ENCODE measurements at places on chromosomes 12 and 14. TPM values are rescaled to one million over a fixed set of nuclear protein-coding genes. Genes with fewer than 3 reads are reported as not detected.

DNA sequence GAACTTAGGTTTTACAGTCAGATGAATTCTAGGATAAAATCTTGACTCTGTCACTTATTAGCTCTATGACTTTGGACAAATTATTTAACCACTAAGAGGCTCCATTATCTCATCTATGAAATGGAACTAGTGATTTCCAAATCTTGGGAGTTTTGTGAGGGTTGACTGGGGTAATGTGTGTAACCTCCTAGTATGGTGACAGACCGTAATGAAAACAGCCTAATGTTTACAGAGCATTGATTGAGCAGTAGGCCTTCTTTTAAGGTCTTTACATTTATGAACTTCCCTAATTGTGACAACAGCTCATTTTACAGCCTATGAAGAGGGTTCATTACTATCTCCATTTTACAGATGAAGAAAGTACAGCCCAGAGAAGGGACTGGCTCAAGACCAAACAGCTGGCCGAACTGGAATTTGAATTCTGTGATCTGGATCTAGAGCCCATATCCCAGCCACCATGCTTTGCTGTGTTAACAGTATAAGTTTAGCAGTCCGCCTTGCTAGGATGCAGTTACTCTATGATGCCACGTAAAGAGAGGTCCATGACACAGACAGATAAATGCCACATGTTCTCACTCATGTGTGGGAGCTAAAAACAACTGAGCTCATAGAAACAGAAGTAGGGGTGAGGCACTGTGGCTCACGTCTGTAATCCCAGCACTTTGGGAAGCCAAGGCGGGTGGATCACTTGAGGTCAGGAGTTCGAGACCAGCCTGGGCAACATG, 9.1 kb upstream of the FBXL14 start:
- peaks cover 13% of the 10 kb centered on the region for H3K4me1 ChIP-seq
- no peak overlapping the region for H3K27ac ChIP-seq
- no peak overlapping the region for H3K4me3 ChIP-seq
- no peaks in the 10 kb centered on the region for H3K36me3 ChIP-seq
- no peaks in the 10 kb centered on the region for H3K27me3 ChIP-seq

DNA sequence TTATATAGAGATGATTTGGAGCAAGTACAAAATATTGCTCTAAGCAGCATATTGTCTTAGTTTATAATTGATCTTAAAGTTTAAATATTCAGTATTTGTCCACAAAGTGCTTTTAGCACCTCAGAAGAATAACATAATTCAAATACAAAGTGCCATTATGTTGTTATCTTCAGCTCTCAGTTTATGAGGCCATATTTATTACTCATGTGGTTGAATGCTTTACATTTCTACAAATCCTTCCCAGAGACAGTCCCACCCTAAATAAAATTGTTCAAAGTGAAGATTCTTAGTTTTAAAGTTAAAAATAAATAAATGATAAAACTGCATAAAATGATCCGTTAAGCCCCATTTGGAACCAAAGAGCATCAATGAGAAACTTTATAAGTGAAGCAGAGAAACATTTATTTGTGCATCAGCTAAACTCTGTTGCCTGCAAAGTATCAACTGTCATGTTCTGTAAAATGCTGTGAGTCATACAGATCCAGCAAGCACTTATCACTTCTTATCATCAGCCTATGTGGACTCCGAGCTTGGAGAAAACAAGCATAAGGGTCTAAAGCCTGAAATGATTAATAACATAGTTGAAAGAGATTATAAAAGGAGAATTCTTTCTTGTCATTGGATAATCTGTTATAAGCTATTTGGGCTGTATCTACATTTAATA, 218.9 kb downstream of the ADAMTS20 start:
- no peaks in the 10 kb centered on the region for H3K27me3 ChIP-seq
- DNase-seq = no peak
- no peak overlapping the region for H3K4me3 ChIP-seq
- no peaks in the 10 kb centered on the region for H3K4me1 ChIP-seq
- H3K27ac ChIP-seq = no peak overlapping the region

- no peak overlapping the region for H3K27ac ChIP-seq
- H3K4me1 ChIP-seq = no peaks in the 10 kb centered on the region
- DNase-seq = no peak
These were observed 45.5 kb downstream of the PRIMA1 start for GRCh38 chr14:93742761-93743160.

GRCh38 chr14:94717808-94718207, 52.1 kb downstream of the GSC start:
- DNase-seq = no peak
- no peaks in the 10 kb centered on the region for H3K27me3 ChIP-seq
- H3K4me1 ChIP-seq = no peaks in the 10 kb centered on the region
- H3K4me3 ChIP-seq = no peak overlapping the region

- H3K4me3 ChIP-seq = no peak overlapping the region
- no peaks in the 10 kb centered on the region for H3K4me1 ChIP-seq
- no peaks in the 10 kb centered on the region for H3K27me3 ChIP-seq
- H3K36me3 ChIP-seq = no peaks in the 10 kb centered on the region
- no peak for DNase-seq
- H3K27ac ChIP-seq = no peak overlapping the region
These were observed 134.4 kb downstream of the KITLG start for GRCh38 chr12:88445705-88446394.

GRCh38 chr12:70828351-70828750, 92.2 kb downstream of the PTPRR start:
- H3K4me3 ChIP-seq = no peak overlapping the region
- no peak for DNase-seq

DNA sequence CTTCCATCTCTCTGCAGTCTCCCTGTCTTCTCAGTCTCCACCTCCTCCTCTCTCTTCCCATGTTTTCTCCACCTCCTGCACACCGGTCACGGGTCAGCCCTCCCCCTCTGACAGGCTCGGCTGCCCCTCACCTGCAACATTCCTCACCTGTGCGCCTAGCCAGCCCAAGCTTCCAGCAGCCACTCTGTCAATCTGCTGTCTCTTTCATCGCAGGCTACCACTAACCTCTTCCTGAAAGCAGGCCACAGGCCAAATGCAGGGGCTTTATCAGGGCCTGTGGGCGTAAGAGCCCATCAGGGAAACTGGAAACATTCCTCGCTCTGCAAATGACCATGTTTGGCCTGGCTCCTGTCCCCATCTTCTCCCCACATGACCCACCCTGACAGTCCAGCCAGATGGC, 34.5 kb downstream of the CMKLR1 start:
- H3K4me3 ChIP-seq = no peak overlapping the region
- no peaks in the 10 kb centered on the region for H3K36me3 ChIP-seq
- no peak overlapping the region for H3K27ac ChIP-seq

DNA sequence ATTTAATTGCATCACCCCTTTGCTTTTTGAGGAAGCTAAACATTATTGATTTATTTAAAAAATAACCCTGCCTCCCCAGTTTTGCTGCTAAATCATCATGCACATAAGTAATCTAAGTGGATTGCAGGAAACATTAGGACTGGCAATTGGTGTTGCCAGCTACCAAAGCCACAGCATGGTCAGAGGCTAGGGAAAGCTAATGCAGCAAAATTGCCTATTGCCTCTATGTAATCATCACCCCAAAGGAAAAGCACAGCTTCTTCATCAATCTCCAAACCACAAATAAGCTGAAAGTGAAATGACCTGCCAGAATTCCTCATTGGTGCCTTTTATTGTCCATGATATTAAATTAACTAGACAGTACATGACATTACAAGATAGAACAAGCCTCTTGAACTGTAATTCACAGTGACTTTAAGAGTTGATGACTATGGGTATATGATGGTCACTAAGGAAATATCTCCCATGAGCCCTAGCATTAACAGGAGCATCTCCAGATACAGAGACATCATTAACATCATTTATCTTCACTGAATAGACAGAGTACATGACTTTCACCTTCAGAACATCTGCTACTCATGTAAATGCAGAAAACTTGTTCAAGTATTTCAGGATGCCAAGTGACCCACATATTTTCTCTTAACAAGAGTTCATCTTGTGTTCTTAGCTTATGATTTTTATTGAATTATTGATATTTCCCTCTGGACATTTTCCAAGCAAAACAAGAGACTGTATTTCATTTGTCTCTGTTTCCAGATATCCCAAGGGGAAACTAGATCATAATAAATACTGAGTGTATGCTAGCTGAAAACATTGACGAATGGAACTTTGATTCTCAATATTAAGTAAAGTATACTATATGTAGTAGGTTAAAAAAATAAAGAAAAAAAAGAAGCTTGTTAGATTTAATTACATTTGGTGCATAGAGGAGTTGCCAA, 29.4 kb downstream of the PTPRR start:
- no peaks in the 10 kb centered on the region for H3K27me3 ChIP-seq
- H3K4me3 ChIP-seq = no peak overlapping the region
- H3K36me3 ChIP-seq = no peaks in the 10 kb centered on the region
- DNase-seq = no peak

DNA sequence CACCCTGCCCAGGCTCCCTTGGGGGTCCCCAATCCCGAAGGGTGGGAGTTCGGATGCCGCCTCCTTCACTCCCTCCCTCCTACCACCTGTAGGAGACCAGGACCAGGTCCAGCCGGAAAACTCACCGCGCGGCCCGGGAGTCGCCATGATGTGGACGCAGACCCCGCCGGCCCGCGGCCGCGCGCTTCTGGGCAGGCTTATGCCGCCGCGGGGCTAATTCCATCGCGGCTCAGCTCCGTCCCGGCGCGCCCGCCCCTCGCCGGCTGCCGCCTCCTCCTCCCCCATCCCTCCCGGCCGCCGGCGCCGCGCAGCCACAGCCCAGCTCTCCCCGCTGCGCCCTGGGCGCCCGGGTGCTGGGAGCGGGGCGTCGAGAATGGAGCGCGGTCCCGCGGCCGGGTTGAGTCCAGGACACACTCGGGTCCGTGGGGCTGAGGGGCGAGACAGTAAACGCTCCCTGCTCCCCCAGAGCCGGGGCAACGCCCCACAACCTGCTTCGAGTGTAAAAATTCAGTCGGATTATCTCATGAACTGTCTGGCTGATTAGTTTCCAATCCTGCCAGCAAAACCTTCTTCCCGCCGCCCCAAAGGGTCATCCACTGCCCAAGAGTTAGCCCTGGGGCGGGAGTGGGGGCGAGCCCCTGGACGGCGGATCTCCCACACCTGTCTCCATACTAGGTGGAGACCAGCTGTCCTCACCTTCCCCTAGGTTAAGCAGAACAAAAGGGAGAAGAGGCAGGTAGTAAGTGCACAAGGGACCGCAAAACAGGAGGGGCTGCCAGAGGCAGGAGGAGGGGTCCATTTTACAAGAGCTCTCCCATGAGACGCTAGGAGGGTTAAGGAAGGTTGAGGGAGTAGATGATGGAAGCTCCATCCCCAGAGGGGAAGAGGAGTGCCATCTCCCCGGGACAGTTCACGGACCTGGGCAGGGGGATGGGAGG, at the start of gene ANO2:
Gene ANO2, minus strand, starts transcription at position 189 of the 938 bp plus-strand sequence. Its CDS starts 42 bp downstream, at position 147.
- no peaks in the 10 kb centered on the region for H3K4me1 ChIP-seq
- no peak within 1 kb of the TSS for H3K27ac ChIP-seq
- peak within 1 kb of the TSS; percentile 12 for H3K4me3 ChIP-seq

GRCh38 chr12:58455136-58455535, 465.2 kb downstream of the LRIG3 start:
- H3K27ac ChIP-seq = no peak overlapping the region
- no peaks in the 10 kb centered on the region for H3K4me1 ChIP-seq
- no peaks in the 10 kb centered on the region for H3K36me3 ChIP-seq
- H3K27me3 ChIP-seq = no peaks in the 10 kb centered on the region
- no peak for DNase-seq
- no peak overlapping the region for H3K4me3 ChIP-seq

GRCh38 chr12:12915656-12916055, 24.3 kb downstream of the GPRC5A start:
- no peaks in the 10 kb centered on the region for H3K36me3 ChIP-seq
- no peaks in the 10 kb centered on the region for H3K27me3 ChIP-seq
- DNase-seq = no peak
- H3K27ac ChIP-seq = no peak overlapping the region
- H3K4me3 ChIP-seq = no peak overlapping the region

USP44 gene
- total RNA-seq = 2.4 TPM

VRTN gene
- not detected for total RNA-seq

BATF gene
- not detected for total RNA-seq

RERGL gene
- total RNA-seq = 0.37 TPM

GPX2 gene
- 30.6 TPM for total RNA-seq
